Vagina (tissue), 2 donors: ENCODE measurements at places on chromosomes 6 and 20. TPM values are rescaled to one million over a fixed set of nuclear protein-coding genes. Genes with fewer than 3 reads are reported as not detected.

DNA sequence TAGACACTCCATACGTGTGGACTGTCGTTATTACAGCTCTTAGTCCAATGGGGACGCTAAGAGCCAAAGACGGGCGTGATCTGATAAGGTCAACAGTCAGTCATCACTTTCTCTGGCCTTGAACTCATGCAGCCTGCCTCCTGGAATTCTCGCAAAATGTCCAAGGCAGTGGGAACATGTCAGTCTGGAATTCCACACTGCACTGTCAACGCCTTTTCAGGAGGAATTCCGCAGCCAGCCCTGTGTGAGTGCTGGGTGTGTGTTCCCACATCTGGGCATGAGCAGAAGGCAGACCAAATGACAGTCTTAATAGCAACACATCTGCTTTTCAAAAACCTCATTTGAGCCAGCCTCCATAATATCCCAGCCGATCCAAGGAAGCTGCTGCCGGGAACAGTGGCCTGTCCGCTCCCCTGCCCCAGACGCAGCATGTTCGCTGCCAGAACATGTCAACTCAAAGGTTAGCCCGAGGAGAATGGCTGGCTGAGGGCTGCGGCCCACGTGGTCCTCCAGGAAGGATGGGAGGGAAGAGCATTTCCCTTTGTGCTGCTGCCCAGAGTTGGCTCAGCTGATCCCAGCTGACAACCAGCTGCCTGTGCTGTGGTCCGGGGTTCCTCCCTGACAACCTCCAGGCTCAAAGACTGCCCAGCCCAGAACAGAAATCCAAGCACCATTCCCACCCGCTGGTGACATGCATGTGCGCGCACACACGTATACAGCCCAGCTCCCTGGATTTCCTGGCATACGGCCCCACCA, 103.1 kb downstream of the SULF2 start:
- H3K27ac ChIP-seq: peak overlapping the region; percentile 58
- H3K4me3 ChIP-seq: no peak overlapping the region
- H3K36me3 ChIP-seq: no peaks in the 10 kb centered on the region
- no peak for DNase-seq

DNA sequence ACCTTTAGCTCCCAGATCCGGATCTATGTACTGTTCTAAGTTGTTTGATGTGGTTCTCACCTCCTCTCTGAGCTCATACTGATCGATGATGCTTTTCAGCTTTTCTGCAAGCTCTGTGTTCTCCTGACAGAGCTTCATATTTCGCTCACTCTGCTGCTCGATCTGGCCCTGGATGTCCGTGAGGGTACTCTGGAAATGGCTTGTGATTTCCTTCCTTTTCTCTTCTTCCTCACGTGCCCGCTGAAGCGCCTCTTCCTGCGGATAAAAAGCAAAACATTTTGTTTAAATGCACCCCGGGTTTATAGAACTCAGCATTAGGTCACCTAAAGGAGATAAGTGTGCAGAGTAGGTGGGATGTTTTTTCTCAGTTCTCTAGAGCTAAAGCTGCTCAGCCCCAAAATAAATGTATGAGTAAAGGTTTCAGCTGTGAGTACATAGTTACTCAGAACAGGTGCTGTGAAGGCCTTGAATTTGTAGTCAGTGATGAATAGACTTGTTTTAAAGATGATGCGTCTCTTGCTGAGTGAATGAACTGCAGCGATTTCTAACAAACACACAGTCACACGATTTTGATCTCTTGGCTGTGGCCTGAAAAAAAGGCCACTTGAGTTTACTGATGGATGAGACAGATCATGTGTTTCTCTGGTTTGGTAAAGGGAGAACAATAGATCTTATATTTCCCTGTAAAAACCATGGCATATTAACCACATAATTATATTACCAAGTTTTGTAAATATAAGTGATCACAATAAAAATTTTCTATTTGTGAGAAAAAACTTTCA, 29.1 kb downstream of the TXLNB start:
- no peaks in the 10 kb centered on the region for H3K4me1 ChIP-seq
- no peak for DNase-seq
- no peak overlapping the region for H3K27ac ChIP-seq
- no peaks in the 10 kb centered on the region for H3K36me3 ChIP-seq
- H3K4me3 ChIP-seq: no peak overlapping the region
- H3K27me3 ChIP-seq: no peaks in the 10 kb centered on the region

DNA sequence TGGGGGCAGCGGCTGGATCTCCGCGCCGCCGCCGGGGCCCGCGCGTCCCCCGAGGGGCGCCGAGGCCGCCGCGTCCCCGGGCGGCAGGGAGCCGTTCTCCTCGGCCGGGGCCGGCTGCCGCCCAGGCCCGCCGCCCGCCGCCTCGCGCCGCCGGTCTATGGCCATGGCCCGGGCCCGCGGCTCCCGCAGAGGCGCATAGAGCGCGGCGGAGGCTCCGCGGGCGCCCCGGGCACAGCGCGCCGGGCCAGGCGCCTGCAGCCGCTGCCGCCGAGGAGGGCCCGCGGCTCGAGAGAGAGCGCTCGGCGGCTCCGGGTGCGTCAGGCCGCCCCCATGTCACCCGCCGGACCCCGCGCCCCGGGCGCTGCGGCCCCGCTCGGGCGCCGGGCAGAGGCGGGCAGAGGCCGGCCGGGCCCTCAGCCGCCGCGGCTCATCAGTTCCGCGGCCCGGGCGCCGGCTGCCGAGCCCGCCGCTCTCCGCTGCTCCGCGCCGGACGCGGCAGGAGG, 404 bp downstream of the SLC22A23 start:
- H3K4me1 ChIP-seq: peaks cover 36% of the 10 kb centered on the region
- DNase-seq: no peak
- peak overlapping the region; percentile 73 for H3K27ac ChIP-seq

EDN1 gene
- 7.1 TPM for total RNA-seq

ADTRP gene
- not detected for total RNA-seq
